Fibroblast of lung (primary cell): ENCODE measurements at places on chromosomes 5 and 9.

GRCh38 chr5:116032991-116033390, 719 bp downstream of the ARL14EPL start:
- no peaks in the 10 kb centered on the region for H3K36me3 ChIP-seq
- H3K4me3 ChIP-seq: no peak overlapping the region
- H3K4me1 ChIP-seq: no peaks in the 10 kb centered on the region
- no peak overlapping the region for H3K27ac ChIP-seq

GRCh38 chr5:137142346-137142745, 356.8 kb downstream of the SPOCK1 start:
- H3K27ac ChIP-seq: peak overlapping the region; percentile 54
- no peaks in the 10 kb centered on the region for H3K27me3 ChIP-seq
- H3K36me3 ChIP-seq: no peaks in the 10 kb centered on the region
- no peak for DNase-seq
- peaks cover 23% of the 10 kb centered on the region for H3K4me1 ChIP-seq

- no peaks in the 10 kb centered on the region for H3K36me3 ChIP-seq
- H3K4me3 ChIP-seq: no peak overlapping the region
- no peaks in the 10 kb centered on the region for H3K4me1 ChIP-seq
- no peak overlapping the region for H3K27ac ChIP-seq
Observed at GRCh38 chr9:21605489-21605931, 123.4 kb upstream of the IFNE start.

- no peak overlapping the region for H3K27ac ChIP-seq
- peaks cover 6% of the 10 kb centered on the region for H3K4me1 ChIP-seq
- H3K36me3 ChIP-seq: no peaks in the 10 kb centered on the region
- no peak overlapping the region for H3K4me3 ChIP-seq
Observed at GRCh38 chr9:89940625-89941024, 335.8 kb downstream of the GADD45G start.

- no peak overlapping the region for H3K4me3 ChIP-seq
- no peaks in the 10 kb centered on the region for H3K27me3 ChIP-seq
- no peak for DNase-seq
- no peak overlapping the region for H3K27ac ChIP-seq
- no peaks in the 10 kb centered on the region for H3K4me1 ChIP-seq
- H3K36me3 ChIP-seq: no peaks in the 10 kb centered on the region
Observed at GRCh38 chr5:131005963-131006684, 158.9 kb downstream of the HINT1 start.

- no peaks in the 10 kb centered on the region for H3K4me1 ChIP-seq
- no peak for DNase-seq
- H3K27me3 ChIP-seq: no peaks in the 10 kb centered on the region
- no peaks in the 10 kb centered on the region for H3K36me3 ChIP-seq
Observed at GRCh38 chr9:20903212-20903611, 128.2 kb downstream of the HACD4 start.

DNA sequence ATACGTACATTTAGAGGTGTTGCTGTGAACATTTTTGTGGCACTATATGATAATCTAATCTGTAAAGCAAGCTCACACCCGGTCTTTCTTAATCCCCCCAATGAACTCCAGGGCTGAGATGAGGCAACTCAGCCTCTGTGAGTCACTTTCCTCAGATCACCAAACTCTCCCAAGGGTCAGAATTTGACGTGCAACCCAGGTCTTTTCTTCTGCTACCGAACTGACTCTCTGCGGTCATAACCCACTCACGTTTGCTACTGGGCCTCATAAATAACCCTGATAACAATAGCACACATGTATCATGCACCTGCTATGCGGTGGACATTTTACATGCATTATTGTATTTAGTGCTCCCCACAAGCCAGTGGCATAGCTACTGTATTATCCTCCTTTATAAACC, 153.1 kb downstream of the DROSHA start:
- no peak overlapping the region for H3K4me3 ChIP-seq
- H3K27me3 ChIP-seq: no peaks in the 10 kb centered on the region
- no peaks in the 10 kb centered on the region for H3K4me1 ChIP-seq
- H3K27ac ChIP-seq: no peak overlapping the region

GRCh38 chr9:31837211-31837610, 547.2 kb upstream of the ACO1 start:
- no peak overlapping the region for H3K4me3 ChIP-seq
- H3K4me1 ChIP-seq: no peaks in the 10 kb centered on the region
- no peaks in the 10 kb centered on the region for H3K27me3 ChIP-seq
- no peak for DNase-seq
- no peak overlapping the region for H3K27ac ChIP-seq
- H3K36me3 ChIP-seq: no peaks in the 10 kb centered on the region

DNA sequence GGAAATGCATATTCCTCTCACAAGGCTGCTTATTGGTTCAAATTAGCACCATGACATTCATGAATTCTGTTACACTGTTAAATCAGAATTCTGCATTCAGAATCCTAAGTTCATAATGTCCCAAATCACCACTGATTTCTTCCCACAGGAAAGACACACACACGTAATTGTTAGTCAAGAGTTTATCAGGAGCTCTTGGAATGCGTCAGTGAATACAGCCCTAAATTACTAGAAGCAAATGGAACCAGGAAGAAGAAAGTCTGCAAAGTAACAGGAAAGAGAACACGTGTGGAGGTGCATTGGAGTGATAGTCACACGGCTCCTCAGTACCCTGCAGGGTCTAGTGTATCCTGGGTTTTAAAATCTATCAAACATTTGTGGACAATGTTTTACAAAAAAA, 110.2 kb downstream of the ANXA2R start:
- H3K27me3 ChIP-seq: no peaks in the 10 kb centered on the region
- no peak overlapping the region for H3K4me3 ChIP-seq
- DNase-seq: no peak
- H3K27ac ChIP-seq: no peak overlapping the region
- no peaks in the 10 kb centered on the region for H3K36me3 ChIP-seq

DNA sequence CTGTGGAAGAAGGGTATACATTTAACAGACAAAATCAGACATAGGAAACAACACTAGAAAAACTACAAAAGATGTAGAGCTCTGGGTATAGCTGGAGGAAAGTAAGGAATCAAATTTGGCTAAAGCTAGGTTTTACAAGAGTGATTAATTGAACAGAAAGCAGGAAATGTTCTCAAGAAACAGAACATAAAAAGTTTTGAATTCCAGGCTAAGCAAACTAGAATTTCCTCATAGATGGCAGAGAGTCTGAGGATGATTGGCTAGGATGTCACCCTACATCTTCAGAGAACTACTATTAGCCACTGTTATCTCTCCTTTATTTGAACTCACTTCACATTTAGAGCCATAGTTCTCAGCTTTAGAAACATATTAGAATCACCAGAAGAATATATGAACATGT, 502.1 kb upstream of the PAPPA start:
- peaks cover 11% of the 10 kb centered on the region for H3K4me1 ChIP-seq
- peak; percentile 44 for DNase-seq
- no peak overlapping the region for H3K4me3 ChIP-seq
- no peaks in the 10 kb centered on the region for H3K36me3 ChIP-seq

GRCh38 chr5:135448791-135449507, 1.8 kb upstream of the DCANP1 start:
- H3K27me3 ChIP-seq: peaks cover 9% of the 10 kb centered on the region
- no peak overlapping the region for H3K27ac ChIP-seq
- no peak overlapping the region for H3K4me3 ChIP-seq
- H3K36me3 ChIP-seq: no peaks in the 10 kb centered on the region
- DNase-seq: peak; percentile 77

GRCh38 chr5:121500310-121500709, 351.4 kb upstream of the FTMT start:
- H3K27ac ChIP-seq: no peak overlapping the region
- no peaks in the 10 kb centered on the region for H3K36me3 ChIP-seq
- no peaks in the 10 kb centered on the region for H3K27me3 ChIP-seq
- no peak for DNase-seq

DNA sequence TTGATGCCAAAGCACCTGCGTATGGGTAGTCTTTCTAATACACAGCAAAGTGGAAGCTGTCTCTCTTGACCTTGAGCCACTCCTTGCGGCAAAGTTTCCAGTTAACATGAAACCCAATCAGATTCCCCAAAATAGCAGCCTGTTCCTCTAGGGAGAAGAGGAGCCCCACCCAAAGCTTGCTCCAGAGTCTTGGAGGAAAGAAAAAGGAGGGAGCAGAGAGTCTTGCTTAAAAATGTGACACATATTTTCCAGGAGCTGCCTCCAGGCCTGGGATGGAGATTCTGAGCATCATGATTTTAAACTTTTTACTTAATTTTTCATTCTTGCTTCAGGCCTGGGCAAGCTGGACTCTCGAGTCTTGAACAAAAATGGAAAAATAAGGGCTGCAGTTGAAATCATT, 223.5 kb upstream of the TNC start:
- no peak overlapping the region for H3K27ac ChIP-seq
- H3K4me1 ChIP-seq: no peaks in the 10 kb centered on the region
- H3K4me3 ChIP-seq: no peak overlapping the region
- H3K27me3 ChIP-seq: no peaks in the 10 kb centered on the region
- H3K36me3 ChIP-seq: no peaks in the 10 kb centered on the region

GRCh38 chr9:8012986-8013385, 213.4 kb upstream of the DMAC1 start:
- no peaks in the 10 kb centered on the region for H3K36me3 ChIP-seq
- DNase-seq: no peak
- H3K27ac ChIP-seq: no peak overlapping the region
- H3K4me3 ChIP-seq: no peak overlapping the region

DNA sequence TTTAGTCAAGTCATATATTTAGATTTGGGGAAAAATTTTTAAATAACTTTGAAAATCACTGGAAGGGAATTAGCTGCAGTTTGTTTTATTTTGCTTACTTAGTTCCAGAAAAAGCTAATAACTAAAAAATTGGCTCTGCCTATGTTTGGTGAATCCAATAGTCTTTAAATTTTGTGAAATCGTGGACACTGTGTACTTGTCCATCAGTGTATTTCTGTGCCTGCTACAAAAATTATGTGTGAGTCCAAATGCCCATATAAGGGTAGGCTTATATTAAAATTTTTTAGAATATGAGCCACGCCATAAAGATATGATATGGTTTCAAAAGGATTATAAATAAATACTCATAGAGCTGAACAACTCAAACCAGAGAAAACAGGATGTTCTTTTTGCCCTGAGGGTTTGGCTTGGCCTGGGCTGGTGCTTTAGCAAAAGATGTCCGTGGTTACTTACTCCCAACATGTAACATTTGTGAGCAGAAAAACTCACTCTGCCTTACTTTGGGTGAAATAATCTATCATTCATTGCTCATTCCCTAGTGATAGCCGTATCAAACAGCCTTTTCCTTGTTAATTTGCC, 133.2 kb upstream of the PRLR start:
- no peaks in the 10 kb centered on the region for H3K27me3 ChIP-seq
- H3K4me3 ChIP-seq: no peak overlapping the region
- H3K4me1 ChIP-seq: no peaks in the 10 kb centered on the region
- no peak overlapping the region for H3K27ac ChIP-seq
- no peaks in the 10 kb centered on the region for H3K36me3 ChIP-seq

- peaks cover 3% of the 10 kb centered on the region for H3K4me1 ChIP-seq
- no peak overlapping the region for H3K4me3 ChIP-seq
- no peaks in the 10 kb centered on the region for H3K27me3 ChIP-seq
- H3K36me3 ChIP-seq: peaks cover 30% of the 10 kb centered on the region
- no peak overlapping the region for H3K27ac ChIP-seq
- no peak for DNase-seq
Observed at GRCh38 chr9:127682351-127683136, 24.2 kb upstream of the CFAP157 start.

GRCh38 chr5:17282283-17283120, 65.1 kb downstream of the BASP1 start:
- no peak for DNase-seq
- no peaks in the 10 kb centered on the region for H3K4me1 ChIP-seq

GRCh38 chr5:54453046-54453445, 2.5 kb upstream of the HSPB3 start:
- peaks cover 23% of the 10 kb centered on the region for H3K4me1 ChIP-seq
- no peak overlapping the region for H3K4me3 ChIP-seq
- no peaks in the 10 kb centered on the region for H3K36me3 ChIP-seq
- H3K27ac ChIP-seq: no peak overlapping the region
- peaks cover 3% of the 10 kb centered on the region for H3K27me3 ChIP-seq

DNA sequence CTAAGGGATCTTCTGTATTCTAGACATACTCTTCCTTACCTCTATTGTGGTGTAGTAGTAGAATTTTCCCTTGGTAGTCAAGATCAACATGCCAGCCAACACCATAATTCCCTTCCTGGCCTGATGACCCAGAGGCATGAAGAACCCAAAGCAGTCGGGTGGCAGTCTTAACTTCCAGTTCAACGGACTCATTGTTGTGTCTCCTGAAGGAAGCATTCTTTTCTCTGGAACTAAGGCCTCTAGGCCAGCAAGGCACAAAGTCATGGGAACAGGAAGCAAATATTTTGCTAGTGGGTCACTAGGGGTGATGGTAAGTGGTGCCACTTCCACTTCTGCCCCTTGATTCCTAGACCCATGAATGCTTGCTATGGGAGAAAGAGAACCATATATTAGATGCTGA, 55.2 kb upstream of the DAPK1 start:
- no peak overlapping the region for H3K4me3 ChIP-seq
- no peak for DNase-seq
- H3K27ac ChIP-seq: no peak overlapping the region
- H3K4me1 ChIP-seq: no peaks in the 10 kb centered on the region
- no peaks in the 10 kb centered on the region for H3K36me3 ChIP-seq

DNA sequence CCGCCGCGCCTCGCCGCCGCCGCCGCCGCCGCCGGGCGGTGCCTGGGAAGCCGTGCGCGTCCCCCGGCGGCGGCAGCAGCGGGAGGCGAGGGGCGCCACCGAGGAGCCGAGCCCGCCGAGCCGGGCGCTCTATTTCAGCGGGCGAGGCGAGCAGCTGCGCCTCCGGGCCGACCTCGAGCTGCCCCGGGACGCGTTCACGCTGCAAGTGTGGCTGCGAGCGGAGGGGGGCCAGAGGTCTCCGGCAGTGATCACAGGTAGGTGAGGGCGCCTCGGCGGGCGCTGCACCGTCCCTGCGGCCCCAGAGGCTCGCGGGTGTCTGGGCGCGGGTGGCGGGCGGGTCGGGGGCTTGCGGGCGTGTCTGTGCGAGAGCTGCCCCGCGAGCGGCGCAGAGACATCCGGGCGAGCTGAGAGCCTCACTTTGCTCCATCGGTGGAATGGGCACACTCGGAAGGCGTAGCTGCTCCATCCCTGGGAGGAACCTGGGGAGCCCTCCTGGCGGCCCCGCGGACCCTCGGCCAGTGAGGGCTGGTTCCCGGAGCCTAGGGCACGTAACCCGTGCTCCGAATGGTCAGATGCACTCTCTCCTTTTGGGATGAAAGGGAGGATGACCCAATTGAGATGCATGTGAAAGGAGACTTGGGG, 864 bp downstream of the PAPPA start:
- peaks cover 16% of the 10 kb centered on the region for H3K4me1 ChIP-seq
